ENCODE measurements at places on chromosomes 7 and 10. TPM values are rescaled to one million over a fixed set of nuclear protein-coding genes. Genes with fewer than 3 reads are reported as not detected.
A peak's percentile ranks its signal among the peaks of the same experiment; 100 is the strongest.

Gene PON1
- total RNA-seq, result not detected

- H3K27me3 ChIP-seq, result no peaks in the 10 kb centered on the region
- no peak overlapping the region for H3K4me3 ChIP-seq
- DNase-seq, result no peak
- H3K27ac ChIP-seq, result no peak overlapping the region
- no peaks in the 10 kb centered on the region for H3K36me3 ChIP-seq
Observed at GRCh38 chr7:92917230-92917629, 80.9 kb upstream of the CDK6 start.

- H3K4me3 ChIP-seq, result no peak overlapping the region
- no peak for DNase-seq
- no peaks in the 10 kb centered on the region for H3K4me1 ChIP-seq
- no peak overlapping the region for H3K27ac ChIP-seq
- no peaks in the 10 kb centered on the region for H3K27me3 ChIP-seq
Observed at GRCh38 chr10:45487735-45488134, 113.7 kb downstream of the ALOX5 start.

- no peak overlapping the region for H3K27ac ChIP-seq
- H3K27me3 ChIP-seq, result no peaks in the 10 kb centered on the region
- H3K4me3 ChIP-seq, result no peak overlapping the region
- DNase-seq, result no peak
- no peaks in the 10 kb centered on the region for H3K36me3 ChIP-seq
Observed at GRCh38 chr10:89798092-89798491, 96.7 kb downstream of the KIF20B start.

DNA sequence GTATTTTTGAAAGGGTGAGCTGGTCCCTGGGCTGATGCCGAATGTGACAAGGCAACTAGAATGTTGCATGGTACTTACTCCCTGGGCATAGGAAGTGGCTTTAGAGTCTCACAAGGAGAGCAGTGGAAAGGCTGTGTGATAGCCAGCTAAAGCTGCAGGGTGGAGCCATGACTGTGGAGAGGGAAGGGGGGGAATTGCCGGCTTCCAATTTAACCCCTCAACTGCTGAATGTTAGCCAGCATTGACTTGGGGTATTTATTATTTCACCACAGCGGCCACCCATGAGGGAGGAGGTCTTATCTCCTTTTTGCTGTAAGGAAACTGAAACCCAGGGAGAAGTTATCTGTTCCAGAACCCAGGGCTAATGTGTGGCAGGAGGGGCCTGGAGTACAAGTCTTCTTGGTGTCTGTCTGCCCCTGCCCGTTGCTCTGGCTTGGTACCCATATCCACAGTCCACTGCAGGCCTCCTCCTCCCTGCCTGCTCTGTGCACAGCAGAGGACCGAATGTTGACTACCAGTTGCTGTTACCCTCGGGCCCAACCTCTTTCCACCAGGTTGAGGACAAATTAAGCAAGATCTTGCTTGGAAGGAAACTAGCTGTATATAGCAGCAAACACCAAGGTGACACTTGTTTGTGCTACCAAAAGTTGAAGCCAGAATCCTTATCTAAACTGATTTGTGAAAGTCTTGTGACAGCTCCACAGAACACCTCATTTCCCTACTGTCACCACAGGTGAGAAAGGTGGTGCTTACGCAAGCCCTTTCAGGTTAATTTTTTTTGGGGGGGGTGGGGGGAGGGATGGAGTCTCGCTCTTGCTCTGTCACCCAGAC lies 37.6 kb downstream of the WBP1L start:
- H3K27ac ChIP-seq, result peak overlapping the region; percentile 89
- no peak for DNase-seq
- H3K36me3 ChIP-seq, result no peaks in the 10 kb centered on the region
- no peaks in the 10 kb centered on the region for H3K27me3 ChIP-seq
- peaks cover 36% of the 10 kb centered on the region for H3K4me1 ChIP-seq

Gene RNF133
- 1.5 TPM for total RNA-seq

Gene STAG3
- not detected for total RNA-seq

DNA sequence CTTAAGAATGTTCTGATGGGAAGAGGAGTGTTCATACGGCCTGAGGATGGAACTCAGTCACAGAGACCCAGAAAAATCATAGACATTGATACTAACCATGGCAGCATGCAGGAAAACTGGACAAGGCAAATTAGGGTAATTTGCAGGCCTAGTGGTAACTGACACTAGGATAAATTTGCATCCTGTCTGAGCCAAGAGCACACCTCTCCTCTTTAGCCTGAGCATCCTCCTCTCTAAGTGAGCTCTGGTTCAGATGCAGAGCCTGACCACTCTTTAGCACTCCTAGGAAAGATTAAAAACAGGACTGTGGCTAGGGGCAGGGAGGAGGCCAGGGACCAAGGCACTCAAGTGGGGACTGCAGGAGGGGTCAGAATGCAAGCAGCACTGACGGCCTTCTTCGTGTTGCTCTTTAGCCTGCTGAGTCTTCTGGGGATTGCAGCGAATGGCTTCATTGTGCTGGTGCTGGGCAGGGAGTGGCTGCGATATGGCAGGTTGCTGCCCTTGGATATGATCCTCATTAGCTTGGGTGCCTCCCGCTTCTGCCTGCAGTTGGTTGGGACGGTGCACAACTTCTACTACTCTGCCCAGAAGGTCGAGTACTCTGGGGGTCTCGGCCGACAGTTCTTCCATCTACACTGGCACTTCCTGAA lies at the start of gene TAS2R41:
Gene TAS2R41 (plus strand): TSS at position 373 of the 650 bp plus-strand sequence. CDS start 0 bp downstream, at position 373.
- H3K27me3 ChIP-seq, result no peaks in the 10 kb centered on the region
- DNase-seq, result no peak
- H3K36me3 ChIP-seq, result no peaks in the 10 kb centered on the region
- no peaks in the 10 kb centered on the region for H3K4me1 ChIP-seq
- no peak within 1 kb of the TSS for H3K27ac ChIP-seq

Gene CYP3A5
- total RNA-seq, result 0.51 TPM

DNA sequence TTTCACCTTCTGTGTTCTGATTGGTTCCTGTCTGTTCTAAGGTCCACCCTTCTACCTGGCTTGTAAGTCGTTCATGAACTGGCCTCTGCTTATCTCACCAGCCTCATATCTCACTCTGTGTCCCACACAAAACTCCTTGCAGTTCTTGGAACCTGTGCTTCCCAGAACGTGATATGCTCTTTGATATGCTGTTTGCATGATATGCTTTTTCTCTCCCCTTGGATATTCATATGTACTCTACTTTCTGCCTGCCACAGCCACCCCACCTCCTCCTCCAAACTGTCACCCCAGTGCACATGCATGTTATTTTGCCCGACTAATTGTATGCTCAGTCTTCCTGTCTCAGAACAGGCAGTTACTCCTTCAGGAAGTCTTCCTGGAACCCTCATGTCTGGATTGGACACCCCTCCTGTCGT lies 1.9 kb upstream of the ITPRIP start:
- H3K4me3 ChIP-seq, result no peak overlapping the region
- H3K27ac ChIP-seq, result peak overlapping the region; percentile 97
- DNase-seq, result no peak
- no peaks in the 10 kb centered on the region for H3K36me3 ChIP-seq
- H3K27me3 ChIP-seq, result no peaks in the 10 kb centered on the region

DNA sequence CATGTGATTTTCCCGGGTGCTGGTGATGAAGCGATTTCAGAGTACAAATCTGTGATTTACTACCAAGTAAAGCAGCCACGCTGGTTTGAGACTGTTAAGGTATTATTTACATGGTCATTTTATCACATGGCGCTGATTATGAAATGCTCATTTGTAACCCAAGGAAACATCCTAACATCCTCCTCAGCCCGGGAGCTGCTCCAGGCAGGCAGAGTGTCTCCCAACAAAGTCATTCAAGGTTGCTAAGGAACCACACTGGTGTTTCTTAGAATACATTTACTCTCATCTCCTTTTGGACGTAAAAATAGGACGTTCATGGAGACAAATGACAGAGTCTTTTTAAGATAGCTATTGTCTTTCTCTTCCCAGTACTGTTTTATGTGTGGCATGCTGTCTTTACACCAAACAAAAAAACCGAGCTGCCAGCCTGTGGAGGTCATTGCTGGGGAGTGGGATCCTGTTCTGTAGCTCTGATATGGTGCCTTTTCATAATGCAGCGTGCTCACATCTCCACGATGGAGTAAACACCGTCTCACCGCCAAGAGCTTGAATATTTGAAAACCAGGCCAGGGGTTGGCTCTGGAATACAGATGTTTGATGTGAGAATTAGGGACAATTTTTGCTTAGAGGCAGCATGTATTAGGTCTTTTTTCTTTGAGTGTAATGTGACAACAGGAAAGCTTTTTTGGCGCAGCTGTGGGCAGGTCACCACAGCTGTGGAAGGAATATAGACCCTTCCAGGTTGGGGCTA lies 119.6 kb downstream of the DOCK1 start:
- H3K27ac ChIP-seq, result peak overlapping the region; percentile 88
- no peaks in the 10 kb centered on the region for H3K36me3 ChIP-seq
- H3K4me1 ChIP-seq, result no peaks in the 10 kb centered on the region
- no peaks in the 10 kb centered on the region for H3K27me3 ChIP-seq
- DNase-seq, result peak; percentile 79

Gene AASS
- total RNA-seq, result 66.3 TPM

- H3K4me3 ChIP-seq, result no peak overlapping the region
- DNase-seq, result no peak
- no peaks in the 10 kb centered on the region for H3K4me1 ChIP-seq
- H3K27me3 ChIP-seq, result no peaks in the 10 kb centered on the region
- no peak overlapping the region for H3K27ac ChIP-seq
Observed at GRCh38 chr10:123390874-123391273, 236.7 kb downstream of the BUB3 start.

Gene LDB1
- total RNA-seq, result 37.1 TPM

Gene TAS2R5
- total RNA-seq, result 5.3 TPM

DNA sequence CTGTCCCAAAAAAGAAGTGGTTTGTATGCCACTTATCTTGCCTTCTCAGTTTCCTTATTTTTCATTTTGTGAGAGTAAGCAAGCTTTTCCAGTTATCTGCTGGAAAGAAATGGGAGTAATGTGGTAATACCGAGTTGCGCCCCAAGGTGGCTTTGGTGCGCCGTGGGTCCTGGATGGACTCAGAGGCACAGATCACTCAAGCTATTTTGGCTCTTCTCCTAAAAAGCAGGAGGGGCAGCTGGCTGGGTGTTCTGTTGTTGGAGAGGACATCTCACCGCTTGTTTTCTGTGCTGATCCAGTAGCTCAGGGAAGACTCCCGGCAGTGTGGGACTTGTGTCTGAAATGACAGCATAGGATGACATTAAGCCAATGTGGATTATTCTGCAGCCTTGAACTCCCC lies 16.4 kb downstream of the PRKRIP1 start:
- no peaks in the 10 kb centered on the region for H3K4me1 ChIP-seq
- no peaks in the 10 kb centered on the region for H3K36me3 ChIP-seq
- no peak overlapping the region for H3K27ac ChIP-seq

Gene EN2
- total RNA-seq, result 2.1 TPM

DNA sequence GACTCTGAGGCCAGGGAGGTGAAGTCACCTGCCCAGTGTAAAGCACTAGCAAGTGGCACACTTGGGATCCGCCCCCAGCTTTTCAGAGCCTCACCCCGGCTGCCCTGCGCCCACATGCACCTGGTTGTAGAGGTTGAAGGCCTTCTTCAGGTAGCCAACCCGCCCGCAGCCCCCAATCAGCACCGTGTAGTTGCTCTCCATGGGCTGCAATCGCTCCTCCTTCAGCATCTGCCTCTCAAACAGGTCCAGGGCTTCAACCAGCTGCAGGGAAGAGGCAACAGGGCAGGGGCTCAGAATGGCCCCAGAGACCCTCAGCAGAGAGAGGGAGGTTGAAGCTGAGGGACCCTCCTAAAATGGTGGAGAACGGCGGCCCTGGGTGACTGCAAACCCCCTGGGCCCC lies 5.4 kb downstream of the PTCD1 start:
- no peak for DNase-seq
- H3K4me1 ChIP-seq, result no peaks in the 10 kb centered on the region

Gene FUOM
- total RNA-seq, result not detected

GRCh38 chr7:40572810-40573465 lies 438.1 kb downstream of the SUGCT start:
- H3K27me3 ChIP-seq, result no peaks in the 10 kb centered on the region
- no peak overlapping the region for H3K4me3 ChIP-seq
- no peak overlapping the region for H3K27ac ChIP-seq
- H3K4me1 ChIP-seq, result no peaks in the 10 kb centered on the region
- H3K36me3 ChIP-seq, result no peaks in the 10 kb centered on the region
- no peak for DNase-seq

DNA sequence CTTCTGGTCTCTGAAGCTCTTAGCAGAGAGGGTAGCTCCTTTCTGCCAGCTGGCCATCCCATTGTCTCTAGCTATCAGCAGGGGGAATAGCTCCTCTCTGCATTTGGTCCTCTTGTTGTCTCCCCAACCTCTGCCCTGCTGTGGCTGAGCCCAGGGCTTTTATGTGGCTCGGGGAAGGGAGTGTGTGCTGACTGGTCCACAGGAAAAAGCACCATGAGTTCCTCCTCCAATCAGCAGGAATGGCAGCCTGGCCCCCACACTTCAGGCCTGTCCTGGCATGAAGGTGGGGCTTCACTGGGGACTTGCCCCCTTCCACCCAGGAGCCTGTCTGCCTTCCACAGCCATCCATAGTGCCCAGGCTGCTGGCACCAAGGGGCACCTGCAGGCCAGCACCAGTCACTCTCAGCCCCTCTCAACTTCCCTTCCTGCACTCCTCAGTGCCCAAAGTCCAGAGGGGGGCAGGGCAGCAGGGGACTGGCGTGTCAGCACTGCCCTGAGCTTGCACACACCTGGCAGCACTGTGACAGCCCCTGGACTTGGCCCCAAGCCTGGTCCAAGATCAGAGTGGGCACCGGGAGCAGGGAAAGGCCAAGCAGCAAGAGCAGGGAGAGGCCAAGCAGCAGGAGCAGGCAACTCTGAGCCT lies 36.2 kb downstream of the NOLC1 start:
- H3K27ac ChIP-seq, result no peak overlapping the region
- H3K4me1 ChIP-seq, result no peaks in the 10 kb centered on the region
- H3K36me3 ChIP-seq, result no peaks in the 10 kb centered on the region
- DNase-seq, result no peak

GRCh38 chr7:55526770-55527169 lies 45.5 kb downstream of the VOPP1 start:
- no peaks in the 10 kb centered on the region for H3K27me3 ChIP-seq
- no peak overlapping the region for H3K4me3 ChIP-seq
- no peak overlapping the region for H3K27ac ChIP-seq
- no peak for DNase-seq
- H3K36me3 ChIP-seq, result no peaks in the 10 kb centered on the region

DNA sequence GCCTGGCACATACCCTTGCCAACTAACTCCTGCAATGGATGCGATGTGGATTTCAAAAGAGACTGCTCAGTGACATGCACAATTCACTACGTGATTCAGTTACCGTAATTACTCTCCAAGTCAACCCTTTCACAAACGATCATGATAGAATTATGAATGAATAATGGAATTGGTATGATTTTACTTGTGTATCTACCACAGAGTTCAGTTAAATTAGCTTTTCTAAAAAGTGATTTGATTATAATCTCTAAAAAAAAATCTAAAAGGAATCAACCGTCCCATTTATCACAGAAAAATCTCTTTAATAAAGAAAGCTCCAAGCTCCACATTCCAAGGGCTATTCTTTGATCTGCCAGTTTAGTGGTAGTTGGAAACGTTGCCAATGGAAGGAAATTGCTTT lies 30.4 kb upstream of the RSU1 start:
- H3K27me3 ChIP-seq, result no peaks in the 10 kb centered on the region
- no peak for DNase-seq
- no peaks in the 10 kb centered on the region for H3K36me3 ChIP-seq
- H3K4me1 ChIP-seq, result no peaks in the 10 kb centered on the region
- H3K4me3 ChIP-seq, result no peak overlapping the region
